ENCODE measurements at places on chromosomes 2 and 18.

- DNase-seq = no peak
Observed at GRCh38 chr2:15010346-15010745, 377.8 kb downstream of the LRATD1 start.

DNA sequence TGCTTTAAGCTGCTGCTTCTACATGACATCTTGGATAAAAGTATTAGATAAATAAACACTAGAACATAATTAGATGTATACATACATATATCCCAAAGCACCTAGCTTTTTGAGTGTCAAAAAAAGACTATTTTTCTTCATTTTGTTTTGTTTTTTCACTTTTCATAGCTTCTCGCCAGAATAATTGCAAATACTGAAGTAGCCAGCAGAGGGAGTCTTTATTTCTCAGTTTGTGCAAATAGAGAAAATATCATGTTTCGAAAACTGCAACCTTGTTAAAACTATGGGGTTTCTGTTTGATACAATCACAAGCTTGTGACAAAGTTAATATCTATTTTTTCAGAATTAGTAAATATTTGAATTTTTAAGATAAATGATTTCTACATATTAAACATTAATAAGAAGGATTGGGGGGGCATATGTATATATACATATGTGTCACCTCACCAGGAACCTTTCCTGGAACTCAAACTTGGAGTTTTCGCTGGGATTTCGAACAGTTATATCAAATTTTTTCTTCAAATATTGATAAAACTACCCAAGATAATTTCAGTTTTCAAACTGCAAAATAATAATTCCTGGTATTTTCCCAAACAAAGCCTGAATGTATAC lies 61.0 kb downstream of the GRB14 start:
- no peak for DNase-seq

GRCh38 chr2:51084750-51085149 lies 52.8 kb upstream of the NRXN1 start:
- no peak for DNase-seq

GRCh38 chr2:163157891-163158496 lies 319.4 kb upstream of the KCNH7 start:
- no peak for DNase-seq

- DNase-seq = peak; percentile 77
Observed at GRCh38 chr18:74196220-74197119, 48.1 kb downstream of the TIMM21 start.

DNA sequence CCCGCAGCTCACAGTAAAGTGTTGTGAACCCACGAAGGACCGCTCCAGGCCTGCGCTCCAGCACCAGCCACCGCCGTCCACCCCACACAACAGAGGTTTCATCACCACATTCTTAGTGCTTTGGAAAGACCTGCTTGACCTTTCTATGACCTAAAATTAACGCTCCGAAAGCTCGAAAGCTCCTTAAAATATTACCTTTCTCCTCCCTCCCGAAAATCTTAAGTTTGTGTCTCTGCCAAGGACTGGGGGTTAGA lies 149.2 kb downstream of the TWIST2 start:
- no peak for DNase-seq

- DNase-seq = no peak
Observed at GRCh38 chr2:165238295-165238694, 919 bp upstream of the SCN2A start.

DNA sequence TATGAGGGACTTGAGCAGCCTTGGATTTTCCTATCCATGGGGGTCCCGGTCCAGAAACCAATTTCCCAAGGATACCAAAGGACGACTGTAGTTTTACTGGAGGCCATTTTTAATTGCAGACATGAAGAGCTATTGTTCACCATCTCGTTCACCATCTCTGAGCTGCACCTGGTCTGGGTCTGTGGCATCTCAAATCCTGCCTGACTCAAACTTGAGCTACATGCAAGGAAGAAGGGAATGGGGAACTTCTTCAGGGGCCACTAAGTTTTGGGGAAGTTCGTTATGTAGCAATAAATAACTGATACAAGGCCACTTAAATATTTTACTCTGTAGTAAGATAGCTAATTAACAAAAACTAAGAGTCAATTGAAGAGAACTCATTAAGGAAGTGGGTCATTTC lies 2.1 kb upstream of the SMCHD1 start:
- DNase-seq = no peak

DNA sequence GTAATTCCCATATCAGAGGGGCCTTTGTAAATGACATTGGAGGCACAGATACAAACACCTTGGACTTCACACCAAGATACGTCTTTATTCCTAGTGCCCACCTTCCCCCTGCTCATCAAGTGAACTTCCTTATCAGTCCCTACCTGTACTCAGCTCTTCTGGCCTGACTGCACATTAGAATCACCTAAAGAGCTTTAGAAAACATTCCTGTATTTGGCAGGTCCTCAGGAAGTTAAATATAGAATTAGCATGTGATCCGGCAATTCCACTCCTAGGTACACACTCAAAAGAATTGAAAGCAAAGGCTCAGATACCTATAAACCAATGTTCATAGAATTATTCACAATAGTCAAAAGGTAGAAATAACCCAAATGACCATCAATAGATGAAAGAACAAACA lies 46.6 kb downstream of the ALK start:
- no peak for DNase-seq

GRCh38 chr2:157890969-157891642 lies 15.0 kb upstream of the ACVR1 start:
- DNase-seq = no peak

- DNase-seq = no peak
Observed at GRCh38 chr2:120935339-120936313, 200.0 kb downstream of the GLI2 start.

DNA sequence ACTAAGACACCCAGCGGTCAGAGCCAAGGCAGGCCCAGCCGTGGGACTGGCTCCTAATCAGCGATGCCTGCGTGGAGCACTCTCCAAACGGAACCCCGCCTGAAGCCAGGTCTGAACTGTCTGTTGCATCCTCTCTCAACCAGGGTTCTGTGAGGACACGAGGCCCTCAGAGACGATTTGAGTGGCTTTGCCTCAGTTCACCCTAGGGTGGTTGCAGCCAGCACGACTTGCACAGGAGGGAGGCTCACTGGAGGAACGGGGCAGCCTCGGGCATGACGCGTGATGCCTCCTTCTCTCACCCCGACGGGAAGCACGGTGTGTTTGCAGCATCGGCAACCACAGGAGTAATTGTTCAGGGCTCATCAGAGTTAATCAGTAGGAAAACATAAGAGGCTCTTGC lies 336.4 kb downstream of the EIPR1 start:
- DNase-seq = no peak

DNA sequence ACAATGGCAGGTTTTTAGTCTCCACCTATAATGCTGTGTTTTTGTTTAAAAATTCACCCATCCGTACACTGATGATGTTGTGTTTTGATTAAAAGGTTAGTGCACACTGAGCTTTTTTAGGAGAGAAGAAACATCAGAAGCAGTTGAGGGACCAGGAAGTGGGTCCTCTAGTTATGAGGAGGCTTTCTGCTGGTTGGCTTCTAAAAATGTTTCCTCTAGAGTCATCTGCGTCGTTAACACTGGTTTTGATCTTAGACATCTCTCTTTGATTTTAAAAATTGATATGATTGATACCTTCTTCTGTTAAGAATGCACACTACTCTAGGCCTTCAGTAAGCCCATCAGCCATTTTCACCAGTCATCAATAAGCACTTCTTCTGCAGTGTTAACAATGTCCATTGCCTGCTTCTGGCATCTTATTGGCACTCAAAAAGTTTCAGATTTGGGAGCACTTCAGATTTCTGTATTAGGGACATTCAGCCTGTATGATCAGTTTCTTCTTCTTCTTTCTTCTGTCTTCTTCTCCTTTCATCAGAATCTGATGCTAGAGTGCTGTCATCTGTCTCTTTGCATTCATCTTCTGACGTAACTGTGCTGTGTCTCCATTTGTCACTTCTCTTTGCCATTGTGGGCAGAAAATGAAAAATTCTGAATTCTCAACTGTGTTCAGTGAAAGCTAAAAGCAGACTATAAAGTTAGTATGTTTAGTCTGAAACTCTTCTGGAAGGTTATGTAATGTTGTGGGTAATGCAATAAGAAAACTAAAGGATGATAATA lies 56.3 kb downstream of the PHLPP1 start:
- DNase-seq = no peak

DNA sequence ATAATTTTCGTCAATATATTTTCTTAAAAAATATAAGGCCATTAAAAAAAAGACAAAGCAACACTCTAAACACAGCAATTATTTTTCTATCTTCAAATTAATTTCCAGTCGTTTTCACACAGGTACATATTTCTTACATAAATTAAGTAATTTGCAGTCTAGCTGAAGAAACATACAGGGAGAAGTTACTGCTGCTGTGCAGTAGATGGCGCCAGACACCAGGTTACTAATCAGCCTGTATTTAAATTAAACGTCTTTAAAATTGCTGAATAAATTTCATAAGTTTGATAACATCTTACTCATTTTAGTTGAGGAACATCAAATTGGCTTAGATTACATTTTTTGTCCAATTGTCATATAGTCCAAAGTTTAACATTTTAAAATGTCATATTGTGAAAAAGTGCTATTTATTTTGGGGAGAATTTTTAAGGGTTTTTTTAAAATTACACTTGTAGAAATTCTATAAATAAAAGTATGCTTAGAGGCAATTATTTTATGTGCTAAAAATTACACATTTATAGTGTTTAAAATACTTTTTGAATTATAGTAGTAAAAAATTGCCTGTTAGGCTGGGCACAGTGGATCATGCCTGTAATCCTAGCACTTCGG lies 88.4 kb downstream of the PMAIP1 start:
- DNase-seq = peak; percentile 37

GRCh38 chr2:37457401-37457901 lies 113.0 kb downstream of the QPCT start:
- DNase-seq = no peak

GRCh38 chr2:98759827-98760625 lies 29.1 kb upstream of the MGAT4A start:
- DNase-seq = no peak

DNA sequence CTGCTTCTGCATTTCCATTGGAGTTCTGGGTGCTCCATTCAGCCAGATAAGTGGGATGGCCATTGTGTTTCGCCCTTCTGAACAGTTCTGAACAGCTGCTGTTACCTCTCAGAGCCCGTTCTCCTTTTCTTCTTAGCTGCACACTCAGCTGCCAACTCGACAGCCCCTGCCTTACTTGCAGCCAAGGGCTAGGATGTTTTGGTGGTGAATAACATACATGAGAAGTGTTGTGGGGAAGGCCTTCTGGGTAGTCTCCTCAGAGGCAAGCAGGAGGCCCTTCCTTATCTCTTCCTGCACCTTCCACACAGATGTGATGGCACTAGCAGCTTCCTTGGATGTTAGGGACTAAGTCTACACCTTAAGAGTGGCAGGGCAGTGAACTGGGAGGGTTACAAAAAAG lies 138.4 kb upstream of the NOSTRIN start:
- DNase-seq = peak; percentile 14

DNA sequence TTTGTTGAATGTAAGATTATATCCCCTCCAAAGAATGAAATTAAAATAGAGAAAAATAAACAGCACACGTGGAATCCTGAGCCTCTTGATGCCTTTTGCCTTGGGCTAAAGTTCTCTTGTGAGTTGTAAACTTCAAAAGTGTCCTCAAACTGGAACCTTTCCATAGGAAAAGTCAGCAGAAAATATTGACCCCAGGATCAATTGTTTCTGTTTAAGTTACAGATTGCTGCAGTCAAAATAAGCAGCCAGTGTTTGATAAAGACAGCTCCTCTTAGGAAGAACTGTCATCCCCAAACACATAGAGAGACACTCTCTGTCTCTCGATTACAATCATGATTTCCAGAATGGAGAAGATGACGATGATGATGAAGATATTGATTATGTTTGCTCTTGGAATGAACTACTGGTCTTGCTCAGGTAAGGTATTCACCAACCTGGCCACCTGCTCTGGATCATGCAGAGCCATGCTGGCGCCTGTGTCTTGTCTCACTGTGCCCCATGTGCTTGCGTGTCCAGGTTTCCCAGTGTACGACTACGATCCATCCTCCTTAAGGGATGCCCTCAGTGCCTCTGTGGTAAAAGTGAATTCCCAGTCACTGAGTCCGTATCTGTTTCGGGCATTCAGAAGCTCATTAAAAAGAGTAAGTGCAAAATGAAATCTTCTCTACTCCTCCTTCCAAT lies at the start of gene SPP2:
Gene SPP2, plus strand, starts transcription at position 248 of the 681 bp plus-strand sequence. Its CDS starts 85 bp downstream, at position 333.
- DNase-seq = no peak

DNA sequence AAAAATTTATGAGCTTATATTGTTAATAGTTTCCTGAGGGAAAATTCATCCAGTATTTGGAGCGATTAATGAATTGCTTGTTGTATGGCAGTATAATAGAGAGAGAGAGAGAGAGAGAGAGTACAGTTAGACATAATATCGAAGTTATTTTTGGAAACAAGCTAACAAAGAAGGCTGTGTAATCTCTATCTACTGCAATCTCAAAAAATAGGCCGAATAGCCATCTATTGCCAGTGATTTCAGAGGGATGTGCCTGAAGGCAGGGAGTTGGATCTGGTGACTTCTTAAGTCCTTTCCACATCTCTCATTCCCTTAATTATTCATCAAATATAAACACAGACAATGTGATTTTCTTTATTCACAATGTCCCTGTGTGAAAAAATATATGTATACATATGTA lies 433.1 kb upstream of the RAB12 start:
- DNase-seq = no peak

GRCh38 chr2:125405816-125406215 lies 1250.1 kb upstream of the GYPC start:
- DNase-seq = no peak

DNA sequence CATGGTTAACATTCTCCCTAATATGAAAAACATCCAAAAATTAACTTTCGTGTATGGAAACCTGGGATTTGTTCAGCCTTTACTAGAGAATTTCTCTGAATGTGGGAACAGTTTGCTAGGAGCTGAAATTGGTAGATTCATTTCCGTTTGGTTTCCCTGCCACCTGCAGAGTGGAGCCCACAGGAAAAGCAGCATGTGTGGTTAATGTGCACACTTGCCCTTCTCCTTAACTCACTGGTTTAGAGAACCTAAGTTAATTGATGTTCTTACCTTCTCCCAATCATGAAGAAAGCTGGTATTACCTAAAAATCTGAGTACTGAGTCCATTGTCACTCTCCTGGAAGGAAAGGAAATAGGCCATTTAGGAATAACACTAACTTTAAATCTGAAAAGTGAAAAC lies 37.6 kb upstream of the ASXL3 start:
- no peak for DNase-seq

DNA sequence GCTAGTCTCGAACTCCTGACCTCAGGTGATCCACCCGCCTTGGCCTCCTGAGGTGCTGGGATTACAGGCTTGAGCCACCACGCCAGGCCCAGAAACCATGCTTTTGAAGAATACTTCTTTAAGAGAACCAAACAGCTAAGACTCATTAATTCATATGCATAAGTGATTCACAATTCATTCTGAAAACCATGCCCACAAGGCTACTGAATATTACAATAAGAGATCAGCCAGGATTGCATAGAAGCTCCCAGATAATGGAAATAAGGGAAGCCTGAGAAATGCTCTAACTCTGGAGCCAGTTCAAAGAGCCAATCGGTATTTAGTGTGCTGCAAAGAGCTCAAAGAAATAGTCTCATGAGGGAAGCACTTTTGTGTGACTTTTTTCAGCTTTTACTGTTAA lies 2.4 kb downstream of the ZNF396 start:
- no peak for DNase-seq

- no peak for DNase-seq
Observed at GRCh38 chr2:44975571-44976450, 33.4 kb downstream of the SIX2 start.

GRCh38 chr18:59514203-59514602 lies 155.1 kb upstream of the LMAN1 start:
- DNase-seq = no peak
